Right renal cortex interstitium (tissue), 3 donors: ENCODE measurements at places on chromosomes 3 and 15. TPM values are rescaled to one million over a fixed set of nuclear protein-coding genes. Genes with fewer than 3 reads are reported as not detected.

Gene SAXO2
- polyA plus RNA-seq = 5.4 TPM

Gene CKMT1A
- 1.9 TPM for polyA plus RNA-seq

Gene RARRES1
- polyA plus RNA-seq = 9.7 TPM

Gene NUP210
- 22.7 TPM for polyA plus RNA-seq

Gene SELENOK
- 78.9 TPM for polyA plus RNA-seq

Gene GXYLT2
- 13.2 TPM for polyA plus RNA-seq

Gene ISL2
- polyA plus RNA-seq = not detected

Gene NOX5
- polyA plus RNA-seq = 0.40 TPM

Gene MTHFS
- polyA plus RNA-seq = 33.8 TPM

Gene IQCH
- polyA plus RNA-seq = 10.1 TPM

Gene ZNF860
- polyA plus RNA-seq = 2.5 TPM

DNA sequence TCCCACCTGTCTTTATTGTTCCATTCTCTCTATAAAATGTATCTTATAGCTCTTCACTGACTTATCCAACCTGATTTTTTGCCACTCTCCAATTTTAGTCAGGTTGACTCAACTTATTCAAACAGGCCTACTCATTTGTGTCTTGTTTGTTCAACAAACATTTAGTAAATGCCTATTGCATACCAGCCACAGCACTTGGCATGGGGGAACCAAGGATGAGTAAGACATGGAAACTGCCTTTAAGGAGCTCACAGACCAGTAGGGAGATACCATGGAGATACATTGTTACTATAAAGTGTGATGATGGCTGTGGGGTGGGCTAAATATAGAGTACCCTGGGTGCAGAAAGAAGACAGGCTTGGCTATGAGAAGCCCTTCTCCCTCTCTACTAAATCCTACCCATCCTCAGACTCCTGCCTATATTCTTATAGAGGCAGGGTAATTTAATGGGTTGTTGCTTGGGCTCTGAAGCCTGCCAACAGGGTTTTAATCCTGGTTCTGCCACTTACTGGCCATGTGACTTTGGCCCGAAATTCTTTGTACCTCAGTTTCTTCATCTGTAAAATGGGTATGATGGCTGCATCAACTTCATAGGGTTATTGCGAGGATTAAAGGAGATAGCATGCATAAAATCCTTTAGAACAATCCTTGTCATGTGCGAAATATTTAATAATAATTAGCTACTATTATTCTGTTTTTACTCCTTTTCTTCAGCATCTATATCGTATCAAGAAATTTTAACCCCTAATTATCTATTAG, 348.5 kb upstream of the UMPS start:
- no peak for DNase-seq

DNA sequence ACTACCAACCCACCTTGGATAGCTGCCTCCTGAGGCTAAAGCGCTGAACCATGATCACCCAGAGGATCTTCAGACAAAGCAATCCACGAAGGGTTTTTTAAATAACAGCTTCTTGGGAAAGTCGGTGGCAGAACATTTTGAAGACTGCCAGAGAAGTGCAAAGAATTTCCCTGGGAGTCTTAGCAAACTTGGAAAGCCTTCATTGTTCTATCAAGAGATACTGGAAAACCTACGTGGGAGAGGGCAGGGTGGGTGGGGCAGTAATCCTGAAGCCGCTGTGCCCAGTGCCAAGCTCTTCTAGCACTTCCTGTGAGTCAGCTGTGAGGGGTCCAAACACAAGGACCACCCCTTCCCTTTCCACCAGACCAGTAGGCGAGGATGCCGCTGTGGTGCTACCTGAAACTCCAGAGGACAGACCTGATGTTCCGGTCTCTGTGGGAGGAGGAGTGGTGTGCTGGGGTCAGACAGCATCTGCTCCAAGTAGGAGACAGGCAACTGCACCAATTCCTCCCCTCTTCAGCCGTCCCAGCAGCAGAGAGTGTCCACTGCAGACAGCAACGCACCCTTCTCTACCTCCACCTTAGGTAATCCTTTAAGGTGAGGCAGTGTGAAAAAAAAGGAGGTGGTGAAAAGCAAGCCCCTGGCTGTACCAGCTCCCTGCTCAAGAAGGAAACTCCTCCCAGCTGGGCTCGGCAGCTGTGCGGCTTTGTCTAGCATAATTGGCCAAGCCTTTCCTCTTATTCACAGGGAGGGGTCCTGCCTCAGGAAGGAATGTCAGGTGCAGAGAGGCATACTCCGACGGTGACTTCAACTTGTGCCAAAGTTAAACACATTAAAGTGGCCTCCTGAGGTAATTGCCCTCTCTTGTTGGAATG, 99.0 kb downstream of the TMCC1 start:
- DNase-seq = no peak

DNA sequence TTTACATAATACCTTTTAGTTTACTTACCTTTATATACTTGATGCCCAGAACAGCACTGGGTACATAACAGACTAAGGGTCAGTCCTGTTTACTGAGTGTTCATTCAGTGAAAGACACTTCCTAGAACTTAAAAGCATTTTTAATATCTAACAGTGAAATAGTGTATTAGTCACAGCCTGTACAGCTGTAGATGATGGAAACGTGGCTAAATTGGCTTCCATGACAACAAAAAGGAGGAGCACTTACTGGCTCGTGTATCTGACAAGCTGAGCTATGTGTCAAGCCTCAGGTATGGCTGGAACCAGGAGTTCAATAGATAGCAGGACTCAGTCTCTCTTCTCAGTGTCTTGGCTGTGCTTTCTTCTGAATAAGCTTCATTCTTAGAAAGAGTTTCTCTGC, 40.2 kb downstream of the CMTM8 start:
- no peak for DNase-seq

- no peak for DNase-seq
These were observed 6.3 kb downstream of the CHAC1 start for GRCh38 chr15:40959331-40960141.

GRCh38 chr3:78822726-78823125, 945.1 kb downstream of the ROBO1 start:
- no peak for DNase-seq

DNA sequence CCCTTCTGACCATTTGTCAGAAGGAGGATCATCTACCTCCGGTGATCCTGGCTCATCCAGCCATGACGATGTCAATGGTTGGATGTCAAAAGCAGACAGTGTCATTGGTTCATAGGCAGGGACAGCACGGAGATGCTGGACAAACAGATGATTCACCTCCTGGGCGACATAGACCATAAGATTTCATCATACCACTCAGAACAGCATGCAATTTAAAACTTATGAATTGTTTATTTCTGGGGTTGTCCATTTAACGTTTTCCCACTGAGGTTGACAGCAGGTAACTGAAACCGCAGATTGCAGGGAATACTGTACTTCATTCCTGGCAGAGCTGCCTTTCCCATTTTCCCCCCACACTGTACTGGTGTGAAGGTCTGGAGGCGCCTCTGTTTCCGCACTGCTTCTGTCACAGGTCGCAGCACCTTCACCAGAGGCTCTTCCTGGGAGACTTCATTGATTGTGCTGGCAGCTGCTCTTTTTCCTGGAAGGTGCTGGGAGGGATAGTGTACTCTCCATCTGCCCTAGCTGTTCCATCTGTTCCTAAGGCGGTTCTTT, 32.5 kb upstream of the TMOD3 start:
- no peak for DNase-seq

DNA sequence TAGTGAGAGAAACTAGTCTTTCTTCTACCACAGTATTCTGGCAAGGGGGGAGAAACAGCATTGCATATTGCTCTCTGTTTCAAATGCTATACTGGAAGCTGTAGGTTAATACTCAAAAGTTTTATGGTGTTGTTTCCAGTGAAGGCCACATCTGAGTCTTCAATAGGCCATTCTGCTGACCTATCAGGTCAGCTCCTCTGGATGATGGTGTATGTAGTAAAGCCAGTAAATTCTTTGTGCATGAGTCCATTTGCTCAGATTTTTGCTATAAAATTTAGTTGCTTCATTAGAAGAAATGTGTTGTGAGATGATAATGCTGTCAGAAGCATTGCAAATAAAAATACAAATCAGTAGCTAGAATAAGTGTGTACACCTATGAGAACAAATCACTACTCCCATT, 64.9 kb upstream of the RBMS3 start:
- DNase-seq = no peak

DNA sequence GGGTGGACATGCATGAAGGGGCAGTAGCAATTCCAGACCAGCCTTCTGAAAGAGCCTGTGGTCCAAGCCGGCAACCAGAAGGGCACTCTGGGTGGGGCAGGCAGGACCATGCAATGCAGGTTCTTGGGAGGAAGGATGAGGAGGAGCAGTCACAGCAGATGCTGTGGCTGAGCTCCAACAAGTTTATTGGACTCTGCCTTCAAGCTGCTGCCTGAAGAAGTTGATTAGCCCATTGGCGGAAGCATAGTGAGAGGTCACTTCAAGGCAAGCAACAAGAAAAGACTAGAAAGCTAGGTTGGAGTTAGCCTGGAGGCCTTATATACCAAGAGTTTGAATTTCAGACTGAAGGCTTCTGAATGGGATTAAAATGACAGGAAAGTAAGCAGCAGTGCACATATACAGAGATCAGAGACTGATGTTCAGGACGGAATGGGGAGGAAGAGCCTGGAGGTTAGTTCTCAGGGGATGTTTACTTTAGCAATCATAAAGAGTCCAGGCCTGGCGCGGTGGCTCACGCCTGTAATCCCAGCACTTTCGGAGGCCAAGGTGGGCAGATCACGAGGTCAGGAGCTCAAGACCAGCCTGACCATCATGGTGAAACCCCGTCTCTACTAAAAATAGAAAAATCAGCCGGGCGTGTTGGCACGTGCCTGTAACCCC, 39.9 kb downstream of the SFMBT1 start:
- DNase-seq = no peak

DNA sequence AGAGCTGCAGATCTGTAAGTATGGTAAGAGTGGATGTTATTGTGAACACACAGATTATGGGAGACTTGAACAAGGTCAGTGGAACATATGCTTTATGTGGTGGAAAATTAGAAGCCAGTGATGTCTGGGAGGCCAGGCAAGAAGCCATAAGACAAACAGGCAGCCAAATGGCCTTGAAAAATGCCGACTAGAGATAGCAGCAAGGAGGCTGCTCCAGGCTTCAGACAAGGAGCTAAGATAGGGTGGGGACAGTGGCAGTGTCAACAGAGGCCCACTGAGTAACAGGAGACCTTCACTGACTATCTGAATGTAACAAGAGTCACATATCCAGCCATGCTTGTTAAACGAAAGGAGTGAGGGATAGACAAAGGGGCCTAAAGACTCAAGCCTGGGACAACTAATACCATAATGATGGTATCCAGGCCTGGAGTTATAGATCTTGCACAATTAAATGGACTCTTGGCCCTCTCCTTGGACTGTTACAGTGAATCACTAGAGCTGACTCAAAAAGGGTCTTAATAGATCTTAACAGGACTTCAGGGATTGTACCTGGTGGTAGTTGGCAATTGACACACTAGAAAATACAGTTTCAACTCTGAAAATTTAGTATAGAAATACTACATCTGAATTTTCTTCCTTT, 50.6 kb downstream of the CFAP20DC start:
- DNase-seq = no peak

DNA sequence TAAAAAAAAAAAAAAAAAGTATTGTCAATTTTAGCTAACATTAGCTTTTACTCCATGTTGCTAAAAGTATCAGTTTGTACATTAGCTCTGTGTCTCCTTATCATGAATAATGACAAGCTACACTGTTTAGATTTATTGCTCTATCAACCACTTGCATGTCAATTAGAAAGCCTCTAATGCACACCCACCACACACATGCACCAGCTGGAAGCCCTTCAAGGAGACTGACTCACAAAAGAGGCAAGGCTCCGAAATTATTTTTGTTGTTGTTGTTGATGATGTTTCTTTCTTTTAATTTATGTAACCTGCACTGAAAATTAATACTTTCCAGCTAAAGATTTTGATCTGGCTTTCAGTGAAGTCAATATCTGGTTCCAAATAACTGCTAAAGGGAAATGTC, 71.5 kb downstream of the ETFA start:
- DNase-seq = no peak

DNA sequence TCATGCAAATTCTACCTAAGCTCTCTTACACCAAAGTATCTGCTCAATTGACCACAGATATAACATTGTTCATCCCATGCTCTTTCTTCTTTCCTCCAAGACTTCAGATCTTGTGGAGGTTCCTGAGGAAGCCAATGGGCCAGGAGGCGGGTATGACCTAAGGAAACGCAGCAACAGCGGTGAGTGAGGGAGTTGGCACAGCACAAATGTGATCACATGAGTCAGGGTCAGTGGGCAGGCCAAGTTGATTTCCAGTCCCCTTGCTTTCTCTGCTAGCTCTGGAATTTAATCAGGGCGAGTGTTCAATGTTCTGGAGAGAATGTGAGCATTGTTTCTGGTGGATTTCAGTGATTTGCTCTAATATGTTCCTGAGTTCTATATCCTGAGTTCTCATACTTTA, 112.7 kb downstream of the STAC start:
- DNase-seq = no peak

DNA sequence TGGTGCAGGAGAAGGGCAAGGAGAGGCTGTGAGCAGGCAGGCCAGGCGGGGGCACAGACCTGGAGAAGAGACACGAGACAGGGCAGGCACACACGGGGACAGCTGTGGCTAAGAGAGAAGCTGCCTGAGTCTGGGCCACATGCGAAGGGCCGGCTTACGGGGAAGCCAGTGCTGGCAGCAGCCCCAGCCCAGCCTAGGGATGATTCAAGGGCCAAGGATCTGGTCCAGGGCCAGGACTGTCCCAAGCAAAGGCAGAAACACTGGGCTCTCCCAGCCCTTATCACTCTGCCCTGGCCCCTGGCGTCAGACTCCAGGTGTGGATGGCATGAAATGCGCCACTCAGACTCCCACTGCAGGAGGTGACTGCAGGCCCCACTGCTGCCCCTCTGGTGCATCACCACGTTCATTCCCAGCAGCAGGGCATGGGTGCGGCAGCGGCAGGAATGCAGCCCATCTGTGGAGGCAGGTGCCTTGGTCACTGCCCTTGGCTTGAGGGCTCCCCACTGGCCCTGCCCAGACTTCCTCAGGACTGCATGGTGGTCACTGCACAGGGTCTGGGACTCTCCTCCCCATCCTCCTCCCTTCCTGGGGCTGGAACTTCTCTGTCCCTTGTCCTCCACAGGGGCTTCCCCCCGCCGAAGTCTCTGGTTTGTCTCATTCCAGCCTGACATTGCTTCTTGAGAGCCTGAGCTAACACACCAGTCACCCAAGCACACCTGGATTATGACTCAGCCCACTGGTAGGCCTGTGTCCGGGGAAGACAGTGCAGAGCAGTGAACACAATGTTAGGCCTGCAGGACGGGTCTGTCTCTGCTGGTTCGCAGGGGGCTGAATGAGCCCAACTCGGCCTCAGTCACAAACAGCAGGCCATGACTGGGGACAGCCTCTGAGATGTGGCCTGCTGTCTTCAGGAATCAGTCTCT, 69.3 kb downstream of the TBC1D2B start:
- no peak for DNase-seq

DNA sequence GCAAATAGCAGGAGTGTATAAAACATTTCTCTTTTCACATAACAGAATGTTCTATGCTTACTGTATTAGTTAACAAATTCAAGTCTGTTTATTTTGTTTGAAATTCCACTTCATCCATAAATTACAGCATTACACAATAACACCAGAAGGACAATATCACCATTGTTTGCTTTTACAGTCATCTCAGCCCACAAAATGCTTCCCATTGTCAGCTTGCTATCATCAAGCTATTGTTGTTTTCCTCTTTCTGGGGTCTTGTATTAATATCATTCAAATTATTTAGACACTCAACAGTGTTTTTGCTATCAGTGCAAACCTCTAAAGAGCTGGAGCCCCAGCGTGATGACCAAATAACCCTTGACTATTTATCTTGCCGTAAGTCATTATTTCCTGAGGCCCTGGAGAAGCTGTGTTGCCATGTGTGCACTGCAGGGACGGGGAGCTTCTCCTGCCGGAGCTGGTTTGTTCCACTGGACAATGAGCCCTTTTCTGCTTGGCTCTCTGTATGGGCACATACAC, 1.1 kb downstream of the SAMMSON start:
- no peak for DNase-seq
